ENCODE measurements at places on chromosomes 1 and 21.

DNA sequence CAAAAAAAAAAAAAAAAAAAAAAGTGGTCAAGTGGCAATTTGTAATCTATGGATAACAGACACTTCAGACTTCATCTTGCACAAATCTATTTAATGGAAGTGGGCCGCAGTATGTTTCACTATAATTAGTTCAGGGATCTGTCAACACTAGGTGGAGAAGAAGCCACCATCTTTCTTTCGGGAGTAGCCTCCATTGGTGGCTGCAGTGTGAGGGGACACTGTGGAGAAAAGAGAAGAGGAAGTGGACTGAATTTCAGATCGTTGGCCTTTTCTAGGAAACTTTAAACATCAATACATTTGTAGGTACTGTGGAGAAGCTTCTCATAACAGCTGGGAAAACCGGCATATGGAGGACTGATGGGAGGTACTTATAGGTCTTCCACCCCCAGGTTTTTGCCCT is 8.0 kb upstream of the ELAPOR1 start:
- peaks cover 27% of the 10 kb centered on the region for H3K36me3 ChIP-seq
- DNase-seq = no peak
- no peaks in the 10 kb centered on the region for H3K4me1 ChIP-seq
- no peak overlapping the region for H3K27ac ChIP-seq
- H3K27me3 ChIP-seq = peaks cover 43% of the 10 kb centered on the region
- no peak overlapping the region for H3K4me3 ChIP-seq

DNA sequence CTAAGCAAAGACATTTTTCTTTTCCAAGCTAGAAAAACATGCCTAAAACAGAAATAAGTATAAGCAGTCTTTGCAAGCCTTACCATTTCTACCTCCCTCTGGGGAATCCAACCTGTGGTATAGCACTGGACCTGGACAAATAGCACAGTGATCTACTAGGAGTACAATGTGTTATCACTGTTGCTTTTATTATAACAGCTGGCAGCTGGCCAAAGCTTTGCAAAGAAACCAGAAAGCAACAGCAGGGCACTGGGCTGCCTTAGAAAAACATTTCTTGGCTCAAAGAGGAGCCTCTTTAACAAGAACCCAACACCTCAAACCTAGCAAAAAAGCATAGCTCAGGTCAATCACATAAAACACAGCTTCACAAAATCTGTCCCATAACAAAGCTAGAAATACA is 294.5 kb upstream of the GREM2 start:
- peaks cover 3% of the 10 kb centered on the region for H3K27me3 ChIP-seq
- H3K27ac ChIP-seq = no peak overlapping the region
- no peak for DNase-seq
- H3K36me3 ChIP-seq = no peaks in the 10 kb centered on the region
- peaks cover 6% of the 10 kb centered on the region for H3K4me1 ChIP-seq
- H3K4me3 ChIP-seq = no peak overlapping the region

- H3K27ac ChIP-seq = no peak overlapping the region
- peaks cover 12% of the 10 kb centered on the region for H3K27me3 ChIP-seq
These were observed 132.9 kb upstream of the ERG start for GRCh38 chr21:38631206-38631605.

- no peak for DNase-seq
- H3K4me1 ChIP-seq = peaks cover 63% of the 10 kb centered on the region
- H3K36me3 ChIP-seq = peaks cover 16% of the 10 kb centered on the region
- no peaks in the 10 kb centered on the region for H3K27me3 ChIP-seq
These were observed 2.2 kb downstream of the LMO4 start for GRCh38 chr1:87330885-87331364.

DNA sequence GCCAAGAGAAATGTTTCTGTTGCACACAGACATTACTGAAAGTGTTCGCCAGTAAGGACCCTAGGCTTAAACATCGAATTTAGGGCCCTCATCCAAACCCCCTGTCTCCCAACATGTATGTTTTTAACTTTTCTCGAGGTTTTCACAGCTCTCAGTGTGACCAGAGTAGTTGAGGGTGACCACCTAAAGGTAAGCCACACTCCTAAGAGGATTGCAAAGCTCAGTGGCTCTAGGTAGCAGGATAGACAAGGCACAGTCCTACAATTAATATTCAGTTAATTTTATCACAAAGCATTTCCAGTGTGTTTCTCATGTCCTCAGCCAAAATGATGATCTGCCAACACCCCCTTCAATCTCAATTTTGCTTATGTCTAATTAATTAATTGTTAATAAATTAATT is 695 bp upstream of the ALG14 start:
- H3K4me1 ChIP-seq = peaks cover 10% of the 10 kb centered on the region
- peaks cover 20% of the 10 kb centered on the region for H3K27me3 ChIP-seq
- peaks cover 4% of the 10 kb centered on the region for H3K36me3 ChIP-seq
- DNase-seq = no peak
- H3K27ac ChIP-seq = no peak overlapping the region

DNA sequence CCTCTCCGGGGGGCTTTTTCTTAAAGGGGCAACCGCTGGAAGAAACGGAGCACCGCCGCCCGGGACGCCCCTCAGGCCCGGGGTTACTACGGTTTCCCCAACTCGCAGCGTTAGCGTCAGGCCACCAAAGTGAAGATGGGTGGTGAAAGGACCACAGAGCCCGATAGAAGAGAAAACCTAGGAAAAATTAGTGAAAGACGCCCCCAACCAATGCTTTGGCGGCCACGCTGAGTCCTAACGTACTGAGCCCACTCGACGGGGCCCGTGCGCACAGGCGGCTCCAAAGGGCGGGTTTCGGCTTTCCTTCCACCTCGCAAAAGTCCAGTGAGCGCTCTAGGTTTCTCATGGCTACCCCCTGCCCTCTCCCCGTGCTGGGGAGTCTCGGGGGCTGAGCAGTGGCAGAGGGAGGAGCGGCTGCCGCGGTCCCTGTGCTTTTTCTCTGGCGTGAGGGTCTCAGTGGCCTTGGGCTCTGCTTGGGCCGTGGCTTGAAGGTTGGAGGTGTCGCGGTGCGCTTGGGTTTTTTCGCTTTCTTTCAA is 12.2 kb upstream of the SPEN start:
- no peak for DNase-seq
- peak overlapping the region; percentile 100 for H3K27ac ChIP-seq
- H3K27me3 ChIP-seq = peaks cover 12% of the 10 kb centered on the region
- peaks cover 24% of the 10 kb centered on the region for H3K36me3 ChIP-seq

DNA sequence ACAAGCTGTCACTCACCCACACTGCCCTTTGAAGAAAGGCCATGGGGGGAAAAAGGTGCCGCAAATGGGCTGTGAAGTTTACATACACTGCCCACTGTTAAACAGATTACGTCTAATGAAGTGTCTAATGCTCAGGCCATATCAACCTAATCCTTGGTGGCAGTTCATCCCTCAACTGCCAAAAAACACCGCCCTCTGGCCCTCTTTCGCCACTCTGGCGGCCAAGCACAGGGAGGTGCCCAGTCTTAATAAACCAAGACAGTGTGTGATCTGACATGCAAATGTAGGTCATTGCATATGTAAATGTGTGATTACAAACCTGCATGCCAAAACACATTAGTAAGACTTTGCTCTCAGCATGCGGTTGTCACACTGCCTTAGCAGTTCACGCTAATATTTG is 89.5 kb downstream of the NEK7 start:
- H3K4me3 ChIP-seq = no peak overlapping the region
- peaks cover 15% of the 10 kb centered on the region for H3K36me3 ChIP-seq
- H3K27ac ChIP-seq = no peak overlapping the region
- no peak for DNase-seq

GRCh38 chr1:65082346-65083040 is 65.5 kb upstream of the AK4 start:
- peaks cover 1% of the 10 kb centered on the region for H3K36me3 ChIP-seq
- H3K27me3 ChIP-seq = no peaks in the 10 kb centered on the region
- no peaks in the 10 kb centered on the region for H3K4me1 ChIP-seq

DNA sequence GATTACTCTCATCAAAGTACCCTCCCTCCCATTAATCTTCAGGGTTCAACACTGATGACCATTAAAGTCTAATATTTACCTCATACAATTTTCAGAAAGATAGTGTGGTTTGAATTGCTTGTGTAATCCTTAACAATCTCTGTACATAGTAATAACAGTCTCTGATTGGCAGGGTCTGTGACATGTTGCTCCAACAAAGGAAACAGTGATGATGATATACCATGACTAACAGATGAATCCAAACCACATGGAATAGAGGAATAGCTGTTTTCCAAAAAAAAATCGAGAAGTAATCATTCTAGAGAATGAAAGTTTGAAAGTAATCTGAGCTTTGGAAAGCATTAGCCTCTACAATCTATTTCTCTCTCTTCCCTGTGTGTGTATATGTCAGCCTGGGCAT is 610.1 kb upstream of the NEGR1 start:
- no peaks in the 10 kb centered on the region for H3K36me3 ChIP-seq
- H3K4me1 ChIP-seq = no peaks in the 10 kb centered on the region
- no peak overlapping the region for H3K27ac ChIP-seq
- DNase-seq = no peak

DNA sequence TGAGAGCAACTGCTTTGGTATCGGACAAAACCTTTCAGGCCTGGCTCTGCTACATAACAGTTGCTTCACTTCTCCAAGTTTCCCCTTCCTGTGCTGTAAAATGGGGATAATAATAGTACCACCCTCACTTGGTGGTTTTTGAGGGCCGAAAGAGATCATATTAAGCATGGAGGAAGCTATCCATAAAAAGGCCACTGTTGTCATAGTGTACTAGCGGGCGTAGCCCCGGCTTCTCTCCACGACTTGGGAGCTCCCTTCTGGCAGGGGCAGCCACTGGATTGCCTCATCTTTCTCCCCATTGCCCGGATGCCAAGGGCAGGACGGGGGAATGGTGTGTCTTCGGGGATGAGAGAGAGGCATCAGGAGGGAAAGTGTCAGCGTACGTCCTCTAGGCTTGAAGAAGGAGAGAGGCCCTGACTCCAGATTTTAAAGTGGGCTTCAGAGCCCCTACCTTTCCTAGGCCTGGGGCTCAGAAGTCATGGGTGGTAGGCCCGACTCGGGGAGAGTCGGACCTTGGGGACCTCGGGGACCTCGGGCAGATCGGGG is 548 bp upstream of the MFSD2A start:
- no peak overlapping the region for H3K27ac ChIP-seq
- H3K4me1 ChIP-seq = peaks cover 13% of the 10 kb centered on the region

DNA sequence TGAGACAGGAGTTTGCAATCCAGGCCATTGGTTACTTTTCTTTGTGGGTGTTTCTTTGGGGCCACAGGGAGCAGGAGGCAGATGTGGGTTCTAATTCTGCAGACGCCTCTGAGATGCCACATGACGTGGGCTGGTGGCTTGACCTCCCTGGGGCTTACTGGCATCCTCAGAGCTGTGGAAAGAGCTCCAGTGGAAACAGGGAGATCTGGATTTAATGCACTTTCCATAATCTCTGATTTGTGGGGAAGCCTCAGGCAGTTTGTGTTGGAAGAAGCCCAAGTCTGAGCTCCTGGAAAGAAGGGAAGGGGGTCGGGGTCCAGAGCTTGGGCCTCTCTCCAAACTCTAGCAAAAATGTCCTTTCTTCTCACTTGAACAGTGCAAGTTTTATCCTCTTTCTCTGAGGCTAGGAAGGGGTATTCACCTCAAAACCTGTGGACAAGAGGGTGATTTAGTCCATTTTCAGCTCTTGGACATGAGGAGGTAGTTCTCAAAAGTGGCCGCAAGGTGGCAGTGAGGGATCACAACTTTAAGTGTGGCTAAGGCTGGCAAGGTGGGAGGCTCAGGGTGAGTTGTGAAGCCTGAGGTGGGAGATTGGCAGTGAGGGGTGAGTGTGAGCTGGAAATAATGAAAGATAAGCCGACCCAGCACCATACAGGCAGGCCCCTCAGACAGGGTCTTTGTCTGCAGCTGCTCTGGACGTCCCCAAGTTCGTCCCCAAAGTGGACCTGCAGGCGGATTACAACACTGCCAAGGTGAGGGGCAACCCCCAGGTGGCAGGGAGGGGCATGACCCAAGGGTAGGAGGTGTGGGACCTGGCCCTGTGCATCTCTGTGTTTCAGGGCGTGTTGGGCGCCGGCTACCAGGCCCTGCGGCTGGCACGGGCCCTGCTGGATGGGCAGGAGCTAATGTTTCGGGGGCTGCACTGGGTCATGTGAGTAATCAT is 9.2 kb downstream of the IKBKE start:
- peaks cover 6% of the 10 kb centered on the region for H3K4me1 ChIP-seq
- peaks cover 8% of the 10 kb centered on the region for H3K27me3 ChIP-seq
- H3K36me3 ChIP-seq = peaks cover 29% of the 10 kb centered on the region

DNA sequence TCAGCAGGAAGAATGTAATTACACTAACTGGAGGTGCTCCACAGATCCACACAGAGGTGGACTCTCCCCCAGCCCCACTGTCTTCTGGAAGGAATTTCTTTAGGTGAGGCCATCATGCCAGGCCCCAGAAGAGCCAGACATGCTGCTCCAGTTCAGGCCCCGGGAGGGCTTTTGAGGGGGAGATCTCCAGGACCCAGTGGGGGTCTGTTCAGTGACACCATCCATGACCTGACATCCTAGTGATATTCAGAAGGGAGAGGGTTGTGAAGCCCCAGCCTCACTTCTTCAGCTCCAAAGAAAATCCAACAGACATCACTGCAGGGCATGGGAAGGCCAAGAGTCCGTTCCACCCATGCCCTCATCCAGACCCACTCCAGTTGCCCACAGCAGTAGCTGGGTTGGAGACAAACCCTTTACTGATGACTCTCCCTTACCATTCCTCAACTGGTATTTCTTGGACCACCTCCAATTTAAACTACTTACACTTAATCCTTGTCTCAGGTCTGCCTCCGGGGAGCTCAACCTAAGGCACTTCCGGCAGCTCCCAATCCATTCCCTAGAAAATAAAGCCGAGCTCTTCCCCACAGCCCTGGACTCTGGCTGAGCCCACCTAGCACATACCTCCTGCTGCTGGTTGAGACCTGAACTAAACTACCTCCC is 39.2 kb downstream of the CSMD2 start:
- no peaks in the 10 kb centered on the region for H3K36me3 ChIP-seq
- no peak overlapping the region for H3K4me3 ChIP-seq
- H3K27ac ChIP-seq = no peak overlapping the region
- no peak for DNase-seq

DNA sequence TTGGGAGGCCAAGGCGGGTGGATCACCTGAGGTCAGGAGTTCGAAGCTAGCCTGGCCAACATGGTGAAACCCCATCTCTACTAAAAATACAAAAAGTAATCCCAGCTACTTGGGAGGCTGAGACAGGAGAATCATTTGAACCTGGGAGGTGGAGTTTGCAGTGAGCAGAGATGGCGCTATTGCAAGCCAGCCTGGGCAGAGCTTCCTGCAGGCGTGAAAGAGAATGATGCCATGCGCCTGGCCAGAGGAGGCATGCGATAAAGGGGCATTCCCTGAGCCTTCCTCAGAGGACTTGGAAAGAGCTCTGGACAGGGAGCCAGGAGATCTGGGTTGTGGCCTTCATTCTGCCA is 3.2 kb downstream of the E2F2 start:
- peaks cover 40% of the 10 kb centered on the region for H3K4me1 ChIP-seq
- no peaks in the 10 kb centered on the region for H3K36me3 ChIP-seq
- no peak overlapping the region for H3K4me3 ChIP-seq
- H3K27ac ChIP-seq = no peak overlapping the region
- no peak for DNase-seq

Measured in nephron progenitor cell (in vitro differentiated cells).